ENCODE measurements at places on chromosomes 3 and 15.

GRCh38 chr3:32975891-32976595 is 24.6 kb downstream of the CCR4 start:
- DNase-seq: no peak

GRCh38 chr3:58173029-58173668 is 37.6 kb downstream of the DNASE1L3 start:
- DNase-seq: no peak

- no peak for DNase-seq
Observed at GRCh38 chr15:100877551-100877950, 2.1 kb upstream of the ALDH1A3 start.

GRCh38 chr3:43748179-43748578 is 57.4 kb downstream of the ABHD5 start:
- no peak for DNase-seq

GRCh38 chr15:93707751-93708150 is 523.6 kb upstream of the MCTP2 start:
- DNase-seq: no peak

- DNase-seq: no peak
Observed at GRCh38 chr3:117708601-117709000, 999.0 kb downstream of the TUSC7 start.

DNA sequence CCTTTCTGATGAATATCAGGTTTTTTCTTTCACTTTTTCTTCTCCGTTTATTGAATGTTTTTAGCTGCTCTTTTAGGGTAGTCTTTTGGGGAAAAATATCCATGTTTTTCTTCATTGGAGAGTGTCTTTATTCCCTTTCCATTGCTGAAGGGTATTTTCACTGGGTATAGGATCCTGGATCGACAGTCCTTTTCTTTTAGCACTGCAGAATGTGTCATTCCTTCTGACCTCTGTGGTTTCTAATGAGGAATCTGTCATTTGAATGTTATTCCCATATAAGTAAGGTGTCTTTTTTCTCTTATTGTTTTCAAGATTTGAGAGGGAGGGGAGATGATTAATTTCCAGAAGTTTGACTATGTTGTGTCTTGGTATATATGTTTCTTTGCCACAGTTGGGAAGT is 96.8 kb downstream of the BBX start:
- no peak for DNase-seq

DNA sequence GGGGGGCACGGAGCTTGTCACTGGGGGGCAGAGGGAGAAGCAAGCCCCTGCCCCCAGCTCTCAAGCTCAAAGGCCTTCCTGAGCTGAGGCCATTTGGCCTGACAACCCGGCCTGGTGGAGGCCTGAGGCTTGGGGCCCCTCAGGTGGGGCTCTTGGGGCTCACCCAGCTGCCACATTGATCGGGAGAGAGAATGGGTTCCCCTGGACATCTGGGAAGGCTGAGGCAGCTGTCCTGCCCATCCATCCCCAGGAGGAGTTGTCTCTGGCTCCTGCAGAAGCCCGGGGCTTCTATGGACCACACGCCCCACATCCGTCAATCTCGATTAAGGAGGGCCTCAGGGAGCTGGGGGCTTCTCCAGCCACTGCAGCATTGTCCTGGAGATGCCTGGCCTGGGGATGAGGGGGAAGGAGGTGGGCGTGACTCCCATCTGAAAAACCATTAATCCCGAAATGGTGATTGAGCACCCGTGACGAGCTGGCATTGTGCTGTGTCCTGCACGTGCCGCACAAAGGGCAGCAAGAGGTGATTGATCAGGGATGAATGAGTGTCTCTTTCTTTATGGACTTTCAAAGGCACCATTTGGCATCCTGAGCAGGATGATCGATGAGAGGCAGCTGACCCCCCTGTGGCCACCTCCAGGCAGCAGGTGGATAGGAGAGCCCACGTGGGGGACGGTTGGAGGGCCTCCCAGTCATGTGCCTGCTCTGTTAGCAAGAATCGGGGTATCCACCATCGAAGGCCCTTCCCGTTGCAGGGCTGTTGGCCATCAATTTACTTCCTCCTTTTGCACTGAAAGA is 17.2 kb upstream of the CRABP1 start:
- no peak for DNase-seq

DNA sequence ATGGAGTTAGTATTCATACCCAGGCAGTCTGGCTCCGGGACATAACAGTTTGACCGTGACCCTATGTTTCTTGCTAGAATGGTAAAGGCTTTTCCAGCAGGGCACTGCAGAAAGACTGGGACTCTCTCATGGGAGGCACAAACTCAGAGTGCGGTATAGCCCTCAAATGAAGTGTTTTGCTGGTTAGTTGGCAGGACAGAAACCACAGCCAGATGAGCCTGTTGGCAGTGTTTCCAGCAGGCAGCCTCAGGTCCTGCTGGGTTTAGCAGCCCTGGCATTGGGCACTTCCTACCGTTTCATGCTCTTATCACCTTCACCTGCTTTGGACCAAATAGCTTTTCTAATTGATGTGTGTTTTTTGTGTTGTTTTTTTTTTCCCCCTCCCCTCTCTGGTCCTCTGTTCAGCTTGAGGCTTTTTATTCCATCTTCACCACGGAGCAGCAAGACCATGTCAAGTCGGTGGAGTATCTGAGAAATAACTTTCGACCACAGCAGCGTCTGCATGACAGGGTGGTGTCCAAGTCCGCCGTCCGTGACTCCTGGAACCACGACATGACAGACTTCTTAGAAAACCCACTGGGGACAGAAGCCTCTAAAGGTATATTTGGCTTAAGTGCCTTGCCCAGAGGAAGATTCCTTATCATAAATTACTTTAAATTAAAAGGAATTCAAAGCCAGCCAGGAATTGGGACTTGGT is 205.6 kb downstream of the FEZF2 start:
- DNase-seq: no peak

DNA sequence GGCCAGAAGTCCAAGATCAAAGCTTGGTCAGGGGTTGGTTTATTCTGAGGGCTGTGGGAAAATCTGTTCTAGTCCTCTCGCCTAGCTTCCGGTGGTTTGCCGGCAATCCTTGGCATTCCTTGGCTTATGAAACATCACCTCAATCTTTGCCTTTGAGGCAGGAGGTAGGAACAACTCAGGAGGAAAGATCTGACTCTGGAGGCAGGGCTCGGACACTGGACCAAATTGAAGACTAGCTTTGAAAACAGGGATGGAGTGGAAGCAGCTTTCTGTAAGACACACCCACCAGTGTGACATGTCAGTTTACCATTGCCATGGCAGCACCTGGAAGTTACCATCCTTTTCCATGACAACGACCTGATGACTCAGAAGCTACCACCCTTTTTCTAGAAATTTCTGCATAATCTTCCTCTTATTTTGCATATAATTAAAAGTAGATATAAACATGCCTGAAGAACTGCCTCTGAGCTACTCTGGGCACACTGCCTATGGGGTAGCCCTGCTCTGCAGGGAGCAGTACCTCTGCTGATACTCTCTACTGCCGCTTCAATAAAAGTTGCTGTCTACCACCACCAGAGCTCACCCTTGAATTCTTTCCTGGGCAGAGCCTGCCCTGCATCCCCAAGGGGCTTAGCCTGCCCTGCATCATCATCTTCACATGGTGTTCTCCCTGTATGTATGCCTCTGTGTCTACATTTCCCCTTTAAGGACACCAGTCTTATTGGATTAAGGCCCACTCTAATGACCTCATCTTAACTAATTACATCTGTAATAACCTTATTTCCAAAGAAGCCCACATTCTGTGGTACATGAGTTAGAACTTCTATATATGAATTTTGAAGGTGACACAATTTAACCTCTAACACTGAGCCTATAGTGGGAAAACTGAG is 38.3 kb upstream of the TM4SF4 start:
- no peak for DNase-seq

- no peak for DNase-seq
Observed at GRCh38 chr3:100299016-100299415, 35.5 kb upstream of the NIT2 start.

- no peak for DNase-seq
Observed at GRCh38 chr3:171088964-171089754, 62.6 kb upstream of the SLC2A2 start.

- no peak for DNase-seq
Observed at GRCh38 chr15:63246691-63247469, 30.5 kb upstream of the APH1B start.

DNA sequence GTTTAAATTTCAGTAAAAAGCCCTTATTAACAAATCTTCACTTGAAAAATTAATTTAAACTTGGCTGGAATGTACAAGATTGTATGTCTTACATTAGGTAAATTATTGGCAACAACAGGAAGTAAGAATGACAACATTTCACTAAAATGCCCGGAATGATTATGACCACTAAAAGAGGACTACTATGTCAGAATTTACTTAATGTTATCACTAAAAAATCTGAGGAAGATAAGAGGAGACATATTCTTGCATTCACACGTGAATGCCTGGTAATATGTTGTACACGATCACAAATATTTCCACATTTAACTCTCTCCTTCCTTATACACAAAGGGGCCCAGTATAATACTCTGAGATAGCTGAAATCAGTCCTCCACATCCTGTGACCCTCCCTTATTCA is 29.7 kb downstream of the VGLL3 start:
- DNase-seq: no peak

DNA sequence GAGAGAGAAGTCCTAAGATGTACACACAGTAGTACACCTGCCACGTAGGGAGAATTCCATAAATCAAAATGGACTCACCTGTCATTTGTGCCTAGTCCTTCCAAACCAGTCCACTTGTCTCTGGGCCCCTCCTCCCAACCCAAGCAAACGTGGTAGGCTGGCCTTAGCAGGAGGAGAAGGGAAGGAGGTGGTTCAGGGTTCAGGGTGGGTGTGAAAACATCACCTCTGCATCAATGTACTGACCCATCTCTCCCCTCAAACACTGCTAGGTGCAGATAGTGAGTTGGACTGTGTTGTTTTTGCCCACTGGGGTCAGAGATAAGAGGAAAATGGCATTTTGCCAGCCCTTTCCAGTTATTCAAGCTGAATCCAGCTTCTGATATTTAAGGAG is 99.3 kb downstream of the MME start:
- no peak for DNase-seq

GRCh38 chr15:55587321-55588069 is 650 bp downstream of the PYGO1 start:
- no peak for DNase-seq

DNA sequence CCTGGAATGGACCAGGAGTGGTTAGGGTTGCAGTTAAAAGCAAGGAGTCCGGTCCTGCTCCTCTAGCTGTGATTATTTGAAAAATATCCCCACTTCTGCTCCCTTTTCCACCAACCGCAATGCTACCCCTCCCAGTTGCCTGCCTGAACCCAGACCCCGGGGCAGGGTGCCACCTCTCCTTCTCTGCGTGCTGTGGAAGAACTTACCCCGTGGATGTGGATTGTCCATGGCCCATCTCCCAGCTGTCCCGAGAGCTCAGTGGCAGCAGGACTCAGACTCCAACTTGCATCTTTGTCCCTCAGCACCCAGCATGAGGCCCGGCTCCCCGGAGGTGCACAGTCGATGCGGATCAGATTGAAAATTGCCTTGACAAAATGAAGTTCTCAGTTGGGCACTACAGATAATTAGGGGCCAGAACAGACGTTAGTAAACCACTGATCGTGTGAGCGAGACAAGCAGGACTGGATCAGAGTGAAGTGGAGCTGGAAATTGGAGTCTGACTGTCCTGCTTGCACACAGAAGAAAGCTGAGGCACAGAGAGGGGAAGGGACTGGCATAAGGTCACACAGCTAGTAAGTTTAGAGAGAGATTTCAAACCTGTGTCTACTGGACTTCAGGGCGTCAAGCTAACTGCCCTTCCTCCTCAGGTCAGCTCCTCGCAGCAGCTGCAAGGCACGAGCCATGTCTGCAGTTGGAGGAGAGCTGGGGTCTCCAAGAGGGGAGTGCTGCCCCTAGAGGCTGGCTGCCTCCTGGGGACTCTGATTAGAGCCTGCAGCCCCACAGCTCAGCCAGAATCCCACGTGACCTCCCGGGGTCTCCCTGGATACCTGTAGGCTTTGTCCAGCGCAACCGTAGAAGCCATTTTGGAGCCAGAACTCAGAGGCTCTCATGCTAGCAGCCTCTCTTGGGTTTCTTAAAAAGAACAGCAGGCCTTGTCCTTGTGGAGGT is 14.7 kb downstream of the SLC6A1 start:
- DNase-seq: no peak

DNA sequence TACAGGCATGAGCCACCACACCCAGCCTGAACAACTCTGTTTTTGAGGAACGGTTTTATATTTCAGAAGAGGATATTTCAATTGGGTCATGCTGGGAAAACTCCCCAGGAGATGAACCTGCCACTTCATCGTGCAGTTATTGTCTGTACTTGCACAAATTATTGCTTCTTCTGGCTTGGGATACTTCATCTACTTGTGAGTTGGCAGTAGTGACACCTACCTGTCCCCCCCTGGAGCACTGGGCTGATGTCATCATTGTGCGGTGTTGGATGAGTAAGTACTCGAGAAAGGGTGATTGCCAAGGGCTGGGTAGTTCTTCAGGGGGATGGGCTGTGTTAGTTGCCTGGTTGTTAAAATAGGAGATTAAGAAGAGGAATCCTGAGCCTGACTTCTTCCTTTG is 85.1 kb upstream of the SAMMSON start:
- DNase-seq: no peak

- DNase-seq: no peak
Observed at GRCh38 chr3:17307482-17307881, 422.7 kb downstream of the PLCL2 start.

GRCh38 chr3:7241584-7242302 is 380.8 kb downstream of the GRM7 start:
- DNase-seq: no peak

GRCh38 chr15:57309856-57310760 is 66.2 kb upstream of the CGNL1 start:
- DNase-seq: no peak

DNA sequence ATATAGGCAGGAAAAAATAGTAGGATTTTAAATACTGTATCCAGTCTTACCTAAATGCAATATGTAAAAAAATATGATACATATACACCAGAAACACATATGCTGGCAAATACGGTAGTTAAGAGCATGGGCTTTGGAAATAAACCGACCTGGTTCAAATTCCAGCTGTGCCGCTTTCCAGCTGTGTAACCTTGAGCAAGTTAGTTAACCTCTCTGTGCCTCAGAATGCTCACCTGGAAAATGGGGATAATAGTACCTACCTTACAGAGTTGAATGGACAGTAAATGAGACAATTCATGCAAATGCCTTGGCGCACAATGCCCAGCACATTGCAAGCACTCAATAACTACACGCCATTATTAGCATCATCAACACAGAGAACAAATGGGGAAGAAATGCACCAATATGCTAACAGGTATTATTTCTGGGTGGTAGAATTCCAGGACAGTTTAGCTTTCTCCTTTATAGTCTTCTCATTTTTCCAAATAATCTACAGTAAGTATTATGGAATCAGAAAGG is 50.6 kb downstream of the SUMF1 start:
- no peak for DNase-seq

- no peak for DNase-seq
Observed at GRCh38 chr3:107512108-107512507, 10.7 kb upstream of the BBX start.

DNA sequence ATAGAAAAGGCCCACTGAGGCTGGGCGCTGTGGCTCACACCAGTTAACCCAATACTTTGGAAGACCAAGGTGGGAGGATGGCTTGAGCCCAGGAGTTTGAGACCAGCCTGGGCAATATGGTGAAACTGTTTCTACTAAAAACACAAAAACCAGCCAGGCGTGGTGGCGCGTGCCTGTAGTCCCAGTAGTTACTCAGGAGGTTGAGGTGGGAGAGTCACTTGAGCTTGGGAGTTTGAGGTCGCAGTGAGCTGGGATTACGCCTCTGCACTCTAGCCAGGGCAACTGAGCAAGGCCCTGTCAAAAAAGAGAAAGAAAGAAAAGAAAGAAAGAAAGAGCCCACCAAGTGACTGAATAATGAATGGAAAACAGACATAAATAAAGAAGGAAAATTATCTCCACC is 32.0 kb downstream of the TAMM41 start:
- DNase-seq: no peak
